Fibroblast of skin of scalp (primary cell): ENCODE measurements at places on chromosomes 16 and 17.

DNA sequence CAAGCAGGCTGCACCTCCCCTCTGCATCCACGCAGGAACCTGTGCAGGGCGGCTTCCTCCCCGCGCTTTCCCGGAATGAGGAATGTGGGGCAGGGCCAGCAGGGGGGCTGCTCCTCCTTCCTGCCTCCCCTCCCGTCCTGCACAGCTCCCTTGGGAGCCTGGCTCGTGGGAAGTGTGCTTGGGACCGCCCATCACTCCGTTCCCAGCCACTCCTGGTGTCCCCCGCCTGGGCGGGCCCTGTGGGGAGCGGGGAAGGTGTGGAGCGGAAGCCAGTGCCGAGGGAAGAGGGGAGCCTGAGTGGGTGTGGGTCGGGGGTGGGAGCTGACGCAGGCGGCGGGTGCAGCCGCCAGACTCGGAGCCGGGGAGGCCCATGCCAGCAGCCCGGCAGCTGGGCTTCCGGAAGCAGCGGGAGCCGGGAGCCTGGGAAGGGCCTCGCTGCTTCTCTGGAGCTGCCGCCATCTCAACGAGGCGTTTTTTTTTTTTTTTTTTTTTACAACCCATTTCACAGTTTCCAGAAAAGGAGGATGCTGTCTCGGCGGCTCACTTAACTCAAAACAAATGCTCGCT, 24.1 kb downstream of the BAHCC1 start:
- DNase-seq: peak; percentile 99

- peak; percentile 68 for DNase-seq
These were observed at the start of gene FAM171A2 for GRCh38 chr17:44363613-44364159. Gene FAM171A2, minus strand, starts transcription at chr17:44363853. Its CDS starts 139 bp downstream, at chr17:44363714.

DNA sequence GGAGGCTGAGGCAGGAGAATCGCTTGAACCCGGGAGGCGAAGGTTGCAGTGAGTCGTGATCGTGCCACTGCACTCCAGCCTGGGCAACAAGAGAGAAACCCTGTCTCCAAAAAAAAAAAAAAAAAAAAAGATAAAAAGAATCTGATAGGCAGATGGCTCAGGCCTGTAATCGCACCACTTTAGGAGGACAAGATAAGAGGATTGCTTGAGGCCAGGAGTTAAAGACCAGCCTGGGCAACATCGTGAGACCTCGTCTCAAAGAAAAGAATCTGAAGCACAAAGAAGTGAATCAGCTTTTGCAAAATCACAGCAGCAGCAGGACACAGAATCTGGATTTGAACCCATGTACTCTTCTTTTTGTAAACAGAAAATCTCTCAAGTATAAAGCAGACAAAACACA, 7.6 kb downstream of the NOB1 start:
- no peak for DNase-seq

- DNase-seq: peak; percentile 99
These were observed 4.5 kb downstream of the ABCC3 start for GRCh38 chr17:50638966-50639713.

GRCh38 chr16:66467611-66468010, 40.5 kb downstream of the BEAN1 start:
- no peak for DNase-seq

- no peak for DNase-seq
These were observed 47.7 kb downstream of the SYT17 start for GRCh38 chr16:19215705-19216104.

GRCh38 chr17:41010441-41010840, 1.5 kb upstream of the KRTAP3-1 start:
- DNase-seq: no peak

GRCh38 chr16:55257966-55258613, 65.9 kb upstream of the IRX6 start:
- DNase-seq: peak; percentile 68

GRCh38 chr16:27499659-27500055, 50.1 kb downstream of the GTF3C1 start:
- DNase-seq: no peak
